ENCODE measurements at places on chromosomes 1 and 21.

DNA sequence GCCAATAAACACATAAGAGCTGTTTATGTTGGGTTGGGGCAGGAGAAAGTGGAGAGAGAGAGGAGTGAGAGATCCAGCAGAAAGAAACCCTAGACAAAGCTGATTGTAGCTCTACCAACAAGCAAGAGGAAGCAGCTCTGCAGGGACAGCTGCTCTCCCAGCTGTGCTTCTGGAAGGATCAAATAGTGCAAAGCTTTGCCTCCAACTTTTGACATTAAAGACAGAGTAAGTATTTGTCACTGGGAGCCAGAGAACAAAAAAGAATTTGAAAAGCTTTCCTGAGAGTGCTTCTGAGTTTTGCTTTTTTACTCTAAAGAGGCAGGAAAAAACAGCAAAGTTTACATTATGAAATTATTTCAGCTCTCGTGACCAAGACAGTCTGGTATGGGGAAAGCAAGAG is 28.5 kb upstream of the C1orf198 start:
- no peak for DNase-seq

DNA sequence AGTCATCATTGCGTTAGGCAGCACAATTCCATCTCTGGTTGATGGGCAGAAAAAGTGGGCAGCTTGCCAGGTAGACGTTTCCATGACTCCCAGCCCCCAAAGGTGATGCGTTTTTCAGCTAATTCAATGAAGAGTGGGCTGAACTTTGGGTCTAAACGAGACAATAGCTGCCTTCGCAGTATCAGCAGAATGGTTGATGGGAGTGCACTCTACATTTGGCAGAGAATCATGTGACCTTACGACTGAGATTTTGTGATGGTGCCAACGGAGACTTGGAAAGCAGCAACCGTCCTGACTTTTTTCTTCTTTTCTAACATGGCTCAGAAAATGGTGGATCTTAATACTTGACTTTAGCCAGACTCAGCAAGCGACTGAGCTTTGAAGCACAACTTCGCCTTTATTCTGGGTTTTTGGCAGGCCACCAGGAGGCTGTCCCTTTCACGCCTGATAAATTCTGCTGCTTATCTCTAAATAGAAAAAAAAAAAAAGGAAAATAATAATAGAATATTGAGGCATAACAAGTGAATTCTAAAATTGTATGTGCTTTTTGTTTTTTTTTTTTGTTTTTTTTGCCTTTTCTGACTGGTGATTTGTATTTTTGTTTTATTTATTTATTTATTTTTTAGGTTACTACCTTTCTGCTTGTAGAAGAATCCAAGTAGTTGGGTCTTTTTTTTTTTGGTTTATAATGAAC is 804.8 kb downstream of the USP25 start:
- no peak for DNase-seq

DNA sequence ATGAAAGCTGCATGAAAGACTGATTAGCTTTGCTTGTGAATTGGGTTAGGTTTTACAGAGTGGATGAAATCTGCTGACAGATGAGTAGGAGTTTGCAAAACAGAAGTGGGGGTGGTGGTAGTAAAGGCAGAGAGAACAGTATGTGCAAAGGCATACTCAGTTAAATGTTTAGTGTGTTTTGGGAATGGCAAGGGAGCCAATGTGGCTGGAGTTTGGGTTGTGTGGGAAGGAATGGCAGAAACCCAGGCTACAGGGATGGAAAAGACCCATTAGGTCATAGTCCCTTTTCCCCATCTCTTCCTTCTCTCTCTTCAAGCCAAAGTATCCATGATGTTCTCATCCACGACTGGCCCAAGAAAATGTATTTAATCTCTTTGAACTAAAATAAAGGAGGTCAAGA is 362.2 kb upstream of the LYPLAL1 start:
- no peak for DNase-seq

- DNase-seq = no peak
These were observed 216.3 kb upstream of the FAM78B start for GRCh38 chr1:166383137-166383536.

- no peak for DNase-seq
These were observed 7.4 kb downstream of the ENTREP3 start for GRCh38 chr1:155247667-155248553.

- DNase-seq = no peak
These were observed 1.3 kb downstream of the DLGAP3 start for GRCh38 chr1:34928066-34928696.

DNA sequence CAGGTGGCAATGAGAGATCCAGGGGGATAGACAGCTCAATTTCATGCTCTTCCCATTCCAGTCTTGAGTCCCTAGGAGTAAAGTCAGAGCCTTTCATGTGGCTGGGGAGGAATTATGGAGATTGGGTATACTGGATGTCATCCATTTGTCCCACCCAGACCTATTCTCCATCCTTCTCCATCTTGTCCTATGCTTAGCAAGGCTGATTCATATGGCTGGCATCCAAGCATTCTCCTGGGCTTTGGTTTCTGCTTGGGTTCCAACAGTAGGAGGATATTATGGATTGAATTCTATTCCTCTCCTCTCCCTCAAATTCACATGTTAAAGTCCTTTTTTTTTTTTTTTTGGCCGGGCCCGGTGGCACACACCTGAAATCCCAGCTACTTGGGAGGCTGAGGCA is 3.8 kb upstream of the CDC20 start:
- no peak for DNase-seq

Measured in stimulated activated CD4-positive, alpha-beta T cell treated with anti-CD3 and anti-CD28 coated beads, Interleukin-1b, Interleukin-23, amount 100 ng/mL, for 1 hour (primary cell).